ENCODE measurements at places on chromosomes 2 and 18.
A peak's percentile ranks its signal among the peaks of the same experiment; 100 is the strongest.

DNA sequence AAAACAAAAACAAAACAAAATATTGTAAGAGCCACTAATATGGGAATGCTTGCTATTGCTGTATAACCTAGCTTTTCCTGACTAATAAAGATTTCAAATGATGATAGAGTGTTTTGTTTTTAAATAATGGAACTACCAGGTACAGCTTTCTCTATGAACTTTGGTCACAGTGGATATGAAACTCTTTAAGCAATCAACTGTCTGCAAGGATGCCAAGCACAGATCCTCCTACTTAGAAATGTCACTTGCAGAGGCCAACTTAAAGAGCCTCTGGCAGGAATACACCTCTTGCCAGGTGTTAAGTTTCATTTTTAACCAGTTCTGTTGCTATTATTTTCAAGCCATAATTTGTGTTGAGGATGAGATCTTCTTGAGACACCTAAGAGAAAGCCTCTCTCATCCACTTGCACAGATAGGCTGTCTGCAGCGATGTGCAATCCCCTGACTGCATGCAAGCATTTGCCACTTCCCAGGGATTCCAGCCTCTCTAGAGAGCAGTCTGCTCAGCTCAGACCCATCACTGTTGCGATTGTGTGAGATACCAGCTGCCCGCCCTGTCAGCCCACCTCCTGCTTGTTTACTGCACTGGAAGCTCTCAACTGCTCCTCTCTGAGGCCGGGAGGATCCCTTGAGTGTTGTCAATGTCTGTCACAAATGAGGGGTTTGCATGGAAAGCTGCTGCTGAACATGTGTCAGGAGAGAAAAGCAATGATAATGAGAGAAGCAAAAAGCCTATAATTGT, 86.1 kb upstream of the SCG2 start:
- DNase-seq: no peak

GRCh38 chr18:74512321-74513053, 16.3 kb downstream of the CNDP2 start:
- DNase-seq: no peak

GRCh38 chr18:41043876-41044275, 911.2 kb upstream of the PIK3C3 start:
- DNase-seq: no peak

DNA sequence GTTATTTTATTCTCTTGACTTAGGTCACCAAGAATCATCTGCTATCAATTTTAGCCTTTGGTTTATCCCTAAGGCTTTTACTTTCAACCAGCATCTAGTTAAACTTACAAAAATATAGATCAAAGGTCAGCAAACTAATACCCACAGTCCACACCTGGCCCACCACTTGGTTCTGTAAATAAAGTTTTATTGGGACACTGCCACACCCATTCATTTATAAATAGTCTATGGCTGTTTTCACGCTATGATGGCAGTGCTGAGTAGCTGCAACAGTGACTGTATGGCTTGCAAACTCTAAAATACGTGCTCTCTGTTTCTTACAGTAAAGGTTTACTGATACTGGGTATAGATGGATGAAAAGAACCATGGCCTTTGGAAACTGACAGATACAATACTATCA, 107.0 kb downstream of the MEP1B start:
- no peak for DNase-seq

GRCh38 chr2:200962811-200963123, 693 bp downstream of the ORC2 start:
- DNase-seq: no peak

DNA sequence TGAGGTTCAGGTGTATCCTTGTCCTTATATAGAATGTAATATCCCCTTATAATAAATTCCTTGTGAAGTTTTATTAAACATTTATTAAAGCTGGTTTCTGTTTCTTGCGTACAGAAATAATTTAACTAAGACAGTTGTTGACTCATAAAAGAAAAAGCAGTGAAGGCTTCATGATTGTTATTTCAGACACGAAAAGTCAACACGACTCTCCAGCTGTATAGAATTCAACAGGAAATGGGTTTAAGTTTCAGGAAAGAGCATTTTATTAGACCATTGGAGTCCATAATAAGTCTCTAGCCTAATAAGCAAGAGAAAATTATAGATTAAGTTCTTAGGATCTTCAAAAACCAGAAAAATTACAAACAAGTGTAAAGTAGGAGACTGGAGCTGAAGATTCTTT, 62.2 kb downstream of the KCNE4 start:
- no peak for DNase-seq

- no peak for DNase-seq
Measured at GRCh38 chr18:1665079-1665478, 760.4 kb downstream of the ADCYAP1 start.

DNA sequence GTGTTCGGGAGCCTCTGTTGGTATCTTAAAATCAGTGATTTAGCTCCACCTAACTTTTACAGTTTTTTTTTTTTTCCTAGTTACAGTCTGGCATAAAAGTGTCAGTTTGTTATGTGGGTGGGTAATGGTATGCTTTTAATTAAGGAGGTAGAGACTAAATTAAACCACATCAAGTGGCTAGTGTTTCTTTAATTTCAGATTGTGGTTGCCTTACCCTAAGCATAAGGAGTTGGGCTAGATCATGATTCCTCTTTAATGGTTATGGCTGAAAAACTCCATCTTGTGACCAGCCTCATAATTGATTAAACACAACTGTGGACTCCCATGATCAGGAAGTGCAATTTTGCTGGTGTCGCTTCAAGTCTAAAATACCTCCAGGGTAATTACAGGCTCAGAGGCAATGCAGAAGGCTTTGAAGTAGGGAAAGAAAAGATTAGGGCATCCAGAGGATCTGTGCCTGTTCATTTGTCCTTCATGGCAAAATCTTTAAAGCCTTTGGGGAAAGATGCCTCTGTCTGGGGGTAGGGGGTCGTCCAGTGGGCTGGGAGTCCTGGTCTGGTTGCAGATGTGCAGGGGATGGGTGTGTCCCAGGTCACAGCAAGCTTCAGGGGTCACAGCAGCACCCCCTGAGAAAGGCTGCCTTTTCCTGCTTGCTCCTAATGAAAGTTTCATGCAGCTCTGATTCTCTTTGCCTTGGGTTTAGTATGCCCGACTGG, 579.2 kb downstream of the BCL11A start:
- DNase-seq: no peak

DNA sequence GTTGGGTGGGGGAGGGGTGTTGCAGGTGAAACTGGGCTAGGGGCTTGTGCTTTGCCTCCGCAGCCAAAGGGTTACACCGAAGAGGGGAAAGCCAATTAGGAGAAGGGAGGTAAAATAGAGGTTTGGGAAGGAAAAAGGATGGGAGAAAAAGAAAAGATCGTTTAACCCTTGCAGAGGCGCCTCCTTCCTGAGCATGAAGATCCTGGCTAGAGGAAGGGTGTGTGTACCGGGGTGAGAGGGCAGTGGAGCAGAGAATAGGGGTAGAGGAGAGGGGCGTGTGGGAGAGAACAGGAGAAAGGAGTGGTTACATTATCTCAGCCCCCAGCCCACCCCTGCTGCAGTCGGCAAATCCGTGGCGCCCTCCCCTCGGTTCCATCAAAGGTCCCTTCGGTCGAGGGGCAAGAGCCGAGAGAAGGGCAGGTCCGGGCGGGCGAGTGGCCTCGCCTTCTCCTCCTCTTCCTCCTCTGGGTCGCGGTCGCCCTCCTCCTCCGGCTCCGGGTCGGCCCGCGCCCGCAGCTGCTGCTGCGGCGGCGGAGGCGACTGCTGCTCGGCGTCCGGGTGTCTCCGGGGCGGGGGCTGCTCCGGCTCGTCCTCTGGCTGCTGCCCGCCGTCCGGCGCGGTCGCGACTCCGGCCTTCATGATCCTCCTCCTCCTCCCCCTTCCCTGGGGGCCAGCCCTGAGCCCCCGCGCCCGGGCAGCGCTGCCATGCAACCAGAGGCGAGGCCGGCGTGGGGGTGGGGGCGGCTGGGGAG, 1.1 kb downstream of the MARCHF4 start:
- DNase-seq: no peak

DNA sequence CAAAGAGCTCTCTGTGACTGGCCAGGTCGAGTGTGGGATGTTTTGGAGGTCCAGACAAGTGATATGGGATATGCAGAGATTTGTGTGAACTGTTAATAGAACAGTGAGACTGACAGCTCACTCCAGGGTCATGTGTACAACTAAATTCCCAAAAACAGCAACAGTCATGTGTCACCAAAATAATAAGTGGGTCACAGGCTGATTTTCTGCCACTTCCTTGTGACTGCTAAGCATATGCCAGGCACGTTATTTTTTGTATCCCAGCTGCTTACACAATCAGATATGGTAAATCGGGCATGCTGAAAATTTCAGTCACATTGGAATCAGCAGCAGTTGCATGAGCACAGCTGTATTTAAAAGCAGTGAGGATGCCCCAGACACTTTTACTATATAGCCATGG, 198.7 kb downstream of the PTGR3 start:
- DNase-seq: no peak

DNA sequence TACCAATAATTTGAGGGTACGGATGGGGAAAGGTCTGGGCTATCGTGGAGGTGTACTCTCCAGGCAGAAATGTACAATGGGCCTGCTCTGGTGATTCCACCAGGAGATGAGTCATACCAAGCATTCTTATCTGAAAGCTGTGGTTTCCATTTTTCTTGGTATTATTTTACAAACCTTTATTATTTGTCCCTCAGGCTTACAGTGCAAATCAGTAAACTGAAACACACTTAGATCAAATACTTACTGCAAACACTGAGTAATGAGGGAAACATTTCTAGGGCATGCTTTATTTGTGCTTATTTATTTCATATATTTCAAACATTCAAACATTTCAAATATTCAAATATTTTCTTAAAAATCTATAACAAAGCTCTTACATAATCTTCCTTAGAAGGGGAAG, 319.8 kb downstream of the RND3 start:
- no peak for DNase-seq

- DNase-seq: no peak
Measured at GRCh38 chr2:160910681-160911080, 249.5 kb upstream of the TANK start.

GRCh38 chr18:23966909-23967308, 47.6 kb upstream of the TTC39C start:
- no peak for DNase-seq

- no peak for DNase-seq
Measured at GRCh38 chr2:217793566-217794132, 209.1 kb downstream of the TNS1 start.

DNA sequence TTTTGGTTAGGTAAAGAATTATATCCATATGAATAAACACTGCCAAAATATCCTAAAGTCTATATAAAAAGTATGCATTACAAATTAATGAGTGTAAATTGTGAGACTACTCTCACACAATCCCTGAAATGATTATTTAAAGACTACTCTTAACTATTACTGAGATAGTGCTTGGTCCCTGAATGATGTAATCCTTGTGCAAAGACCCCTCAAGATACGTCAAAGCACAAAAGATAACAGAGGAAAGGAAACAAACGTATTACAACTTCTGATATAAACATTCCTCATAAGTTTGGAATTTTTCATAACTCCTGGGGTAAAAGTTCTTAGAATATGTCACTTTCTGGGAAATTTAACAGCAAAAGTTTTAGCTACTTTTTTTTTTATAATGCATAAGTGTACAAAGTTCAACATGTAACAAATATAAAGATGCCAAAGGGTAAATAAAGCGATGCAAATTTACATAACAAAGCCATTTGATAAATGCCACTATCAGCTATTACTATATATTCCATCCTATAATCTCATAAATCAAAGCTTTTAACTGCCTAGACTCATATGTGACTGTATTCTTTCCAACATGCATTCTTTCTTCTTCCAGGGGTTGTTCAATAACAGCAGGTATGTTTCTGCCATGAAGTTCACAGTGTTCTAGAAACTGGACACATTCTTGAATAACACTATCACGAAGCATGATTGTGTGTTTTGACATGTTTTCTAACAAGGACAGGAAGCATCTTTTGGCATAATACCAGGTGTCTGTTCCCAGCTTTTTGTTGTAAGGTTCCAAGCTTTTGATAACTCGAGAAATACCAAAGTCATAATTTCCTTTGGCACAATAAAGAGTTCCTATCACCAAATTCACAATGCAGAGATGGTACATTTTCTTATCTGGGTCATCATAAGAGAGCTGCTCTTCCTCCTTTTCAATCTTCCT, 158.0 kb downstream of the AGPS start:
- DNase-seq: no peak

- DNase-seq: peak; percentile 73
Measured at GRCh38 chr2:145563741-145564615, 1044.1 kb upstream of the ZEB2 start.

DNA sequence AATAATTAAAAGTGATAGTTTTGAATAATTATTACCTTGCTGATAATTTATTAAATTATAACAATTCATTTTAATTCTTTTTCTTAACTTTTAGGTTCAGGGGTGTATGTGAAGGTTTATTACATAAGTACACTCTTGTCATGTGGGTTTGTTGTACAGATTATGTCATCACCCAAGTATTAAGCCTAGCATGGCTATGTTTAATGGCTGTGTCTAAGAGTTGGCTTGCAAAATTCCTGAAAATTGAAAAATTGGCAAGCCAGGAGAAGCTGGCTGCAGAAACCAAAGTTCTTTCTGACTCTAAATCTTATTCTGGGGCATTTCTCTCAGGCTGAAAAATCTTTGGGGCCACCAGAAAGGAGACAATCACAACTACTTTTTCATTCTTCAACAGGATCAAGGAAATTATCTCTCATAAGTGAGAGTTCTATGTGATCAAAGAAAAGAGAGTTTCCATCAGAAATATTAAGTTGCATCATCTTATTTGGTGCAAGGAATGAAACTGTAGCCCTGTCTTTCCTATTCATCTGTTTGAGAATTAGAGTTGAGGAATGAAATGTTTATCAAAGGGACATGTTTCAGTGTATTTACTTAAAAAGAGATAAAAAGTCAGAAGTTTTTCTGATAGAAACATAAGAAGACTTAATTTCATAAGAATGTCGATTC, 412.1 kb upstream of the CDH2 start:
- no peak for DNase-seq

DNA sequence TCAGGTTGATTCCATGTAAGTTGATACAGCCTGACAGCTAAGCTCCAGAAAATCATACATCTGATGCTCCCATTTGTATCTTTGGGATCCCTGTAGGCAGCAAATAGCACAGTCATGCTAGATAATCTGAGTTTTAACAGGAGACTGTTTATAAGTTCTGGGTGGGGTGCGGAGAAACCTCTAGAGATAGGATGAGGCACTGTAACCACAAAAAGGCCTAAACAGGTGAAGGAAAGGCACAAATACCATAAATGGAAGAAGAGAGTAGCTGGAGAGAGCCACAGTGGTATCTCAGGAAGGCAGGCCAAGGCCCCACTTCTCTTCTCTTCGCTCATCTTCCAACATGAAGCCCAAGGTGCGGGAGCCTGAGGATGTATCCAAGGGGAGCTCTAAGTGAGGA, 18.1 kb upstream of the B4GALT6 start:
- DNase-seq: no peak

DNA sequence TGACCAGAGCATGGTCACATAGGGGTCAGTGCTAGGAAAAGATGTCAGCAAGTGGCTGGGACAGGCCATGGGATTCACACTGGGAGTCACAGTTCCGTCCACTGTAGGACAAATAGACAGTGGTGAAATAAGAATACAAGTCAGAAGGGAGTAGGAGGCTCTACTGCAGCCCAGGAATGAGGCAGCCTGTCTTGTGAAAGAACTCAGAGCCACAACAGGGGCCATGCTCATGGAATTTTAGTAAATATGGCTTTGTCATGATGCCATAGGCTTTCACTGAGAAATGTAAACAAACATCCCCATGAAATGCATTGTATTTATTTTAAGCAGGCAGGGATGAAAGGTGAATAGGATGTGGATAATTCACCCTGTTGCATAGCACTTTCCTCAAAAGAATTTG, 504.3 kb downstream of the SOX11 start:
- DNase-seq: no peak

- no peak for DNase-seq
Measured at GRCh38 chr2:195859513-195859912, 202.5 kb downstream of the SLC39A10 start.

- DNase-seq: peak; percentile 57
Measured at GRCh38 chr18:58605027-58606020, 23.6 kb downstream of the ALPK2 start.
